Stomach (tissue), 19 donors: ENCODE measurements at places on chromosomes 6 and 20.

GRCh38 chr6:73375216-73375615, 5.5 kb upstream of the OOEP start:
- no peak for DNase-seq

- DNase-seq = no peak
Measured at GRCh38 chr6:87684895-87685654, 17.0 kb downstream of the AKIRIN2 start.

- DNase-seq = no peak
Measured at GRCh38 chr6:34022250-34022872, 123.5 kb downstream of the GRM4 start.

DNA sequence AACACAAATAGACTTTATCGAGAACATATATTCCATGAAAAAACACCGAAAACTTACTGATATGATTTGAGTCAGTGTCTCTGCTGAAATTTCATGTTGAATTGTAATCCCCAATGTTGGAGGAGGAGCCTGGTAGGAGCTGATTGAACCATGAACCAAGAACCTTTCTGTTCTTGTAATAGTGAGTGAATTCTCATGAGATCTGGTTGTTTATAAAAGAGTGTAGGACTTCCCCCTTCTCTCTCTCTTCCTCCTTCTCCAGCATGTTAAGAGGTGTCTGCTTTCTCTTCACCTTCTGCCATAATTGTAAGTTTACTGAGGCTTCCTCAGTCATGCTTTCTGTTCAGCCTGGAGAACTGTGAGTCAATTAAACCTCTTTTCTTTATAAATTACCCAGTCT, 1289.3 kb upstream of the CITED2 start:
- DNase-seq = no peak

DNA sequence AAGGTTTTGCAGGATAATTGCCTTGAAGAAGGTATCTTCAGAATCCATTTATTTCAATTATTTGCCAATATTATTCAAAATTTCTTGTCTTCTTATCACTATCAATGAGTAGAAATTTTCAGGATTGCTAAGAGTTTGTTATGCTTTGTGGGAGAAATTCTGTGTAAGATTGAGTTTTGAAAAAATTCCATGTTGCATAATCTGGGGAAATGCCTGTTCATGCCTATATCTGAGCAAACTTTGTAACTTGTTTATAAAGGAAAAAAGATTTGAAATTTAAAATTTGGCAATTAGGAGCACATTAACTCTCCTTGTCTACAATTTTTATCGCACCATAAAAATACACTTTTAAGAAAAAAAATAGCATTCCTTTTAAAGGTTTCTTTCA, 39.8 kb upstream of the EDN1 start:
- DNase-seq = no peak

DNA sequence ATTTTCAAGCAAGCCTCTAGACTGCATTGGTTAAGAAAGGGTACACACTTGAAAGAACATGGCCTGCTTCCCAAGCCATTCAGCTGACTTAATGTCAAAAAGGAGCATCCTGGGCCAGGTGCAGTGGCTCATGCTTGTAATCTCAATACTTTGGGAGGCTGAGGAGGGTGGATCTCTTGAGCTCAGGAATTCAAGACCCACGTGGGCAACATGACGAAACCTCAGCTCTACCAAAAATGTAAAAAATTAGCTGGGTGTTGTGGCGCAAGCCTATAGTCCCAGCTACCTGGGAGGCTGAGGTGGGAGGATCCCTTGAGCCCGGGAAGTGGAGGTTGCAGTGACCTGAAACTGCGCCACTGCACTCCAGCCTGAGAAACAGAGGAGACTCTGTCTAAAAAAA, 26.9 kb upstream of the NT5E start:
- DNase-seq = no peak

DNA sequence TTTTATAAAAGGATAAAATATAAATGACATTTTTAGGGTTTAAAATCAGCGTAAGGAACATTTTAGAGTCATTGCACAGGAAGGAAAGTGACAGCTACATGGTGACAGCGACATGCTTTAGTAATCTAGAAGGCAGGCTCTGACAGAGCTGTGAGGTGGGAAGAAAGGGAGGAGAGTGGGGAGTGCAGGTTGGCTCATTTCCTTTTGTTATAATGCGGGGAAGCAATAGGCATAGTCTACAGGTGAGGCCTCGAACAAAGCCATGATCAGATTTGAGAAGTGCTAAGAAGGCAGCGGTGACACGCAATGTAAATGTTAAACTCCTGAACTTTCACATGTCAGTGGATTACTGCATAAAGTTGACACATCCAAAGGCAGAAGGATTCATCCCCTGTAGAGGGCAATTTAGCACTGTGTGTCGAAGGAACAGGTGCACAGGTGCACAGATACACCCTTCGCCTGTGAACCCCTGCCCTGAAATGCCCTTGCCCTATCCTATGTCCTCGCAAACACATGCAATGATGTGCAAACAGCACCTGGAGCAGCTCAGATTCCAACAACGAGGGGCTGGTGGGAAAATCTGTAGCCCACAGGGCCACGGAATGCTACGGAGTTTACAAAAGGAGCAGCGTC, 32.4 kb upstream of the SMOC2 start:
- no peak for DNase-seq

- no peak for DNase-seq
Measured at GRCh38 chr6:150140236-150140969, 2.4 kb upstream of the PPP1R14C start.
